Stimulated activated CD8-positive, alpha-beta memory T cell treated with anti-CD3 and anti-CD28 coated beads, Interleukin-2, amount 100 ng/mL, for 1 hour (primary cell): ENCODE measurements at places on chromosomes 4 and X.
A peak's percentile ranks its signal among the peaks of the same experiment; 100 is the strongest.

DNA sequence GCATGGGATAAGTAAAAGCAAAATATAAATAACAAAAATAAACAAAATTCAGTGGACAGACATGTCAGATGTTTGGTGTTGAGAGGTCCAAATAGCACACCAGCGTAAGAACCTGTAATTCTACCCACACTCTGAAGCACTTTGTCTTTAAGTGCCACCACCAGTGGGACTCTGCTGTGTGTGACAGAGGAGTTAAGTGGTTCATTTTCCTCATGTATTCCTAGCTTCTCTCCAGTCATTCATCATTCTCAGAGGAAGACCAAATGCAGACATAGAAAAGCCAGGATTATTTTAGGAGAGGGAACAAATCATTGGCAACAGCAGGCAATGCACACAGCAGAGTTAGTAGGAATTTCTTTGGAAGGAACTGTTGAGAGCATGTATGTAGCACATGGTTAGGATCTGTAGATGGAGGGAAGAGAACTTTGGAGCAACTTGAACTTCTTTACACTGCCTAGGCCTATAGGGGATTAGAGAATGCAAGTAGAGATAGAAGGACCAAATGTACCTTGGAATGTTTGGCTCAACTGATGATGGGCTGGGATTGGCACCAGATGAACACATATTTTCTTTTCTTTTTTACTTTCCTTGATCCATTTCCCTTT, 43.0 kb upstream of the ARHGAP24 start:
- no peak for DNase-seq

DNA sequence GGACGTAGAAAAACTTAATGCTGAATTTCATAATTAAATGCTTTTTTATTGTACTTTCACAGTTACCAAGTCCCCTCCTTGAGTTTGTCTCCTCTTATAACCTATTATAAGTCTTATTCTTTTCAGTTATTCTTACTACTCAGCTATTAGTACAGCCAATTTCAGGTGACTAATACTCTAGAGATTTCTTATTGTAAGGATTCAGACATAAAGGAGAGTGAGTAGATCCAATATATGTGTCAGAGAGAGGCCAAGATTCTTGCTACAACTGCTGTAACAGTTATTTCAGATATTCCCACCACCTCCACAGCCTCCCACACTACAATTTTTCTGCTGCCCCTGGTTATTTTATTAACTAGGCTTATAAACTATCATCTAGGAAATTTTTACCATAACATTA, 274.5 kb downstream of the GPAT3 start:
- DNase-seq, result no peak

GRCh38 chrX:104315555-104315954, 60.8 kb upstream of the ESX1 start:
- DNase-seq, result no peak

DNA sequence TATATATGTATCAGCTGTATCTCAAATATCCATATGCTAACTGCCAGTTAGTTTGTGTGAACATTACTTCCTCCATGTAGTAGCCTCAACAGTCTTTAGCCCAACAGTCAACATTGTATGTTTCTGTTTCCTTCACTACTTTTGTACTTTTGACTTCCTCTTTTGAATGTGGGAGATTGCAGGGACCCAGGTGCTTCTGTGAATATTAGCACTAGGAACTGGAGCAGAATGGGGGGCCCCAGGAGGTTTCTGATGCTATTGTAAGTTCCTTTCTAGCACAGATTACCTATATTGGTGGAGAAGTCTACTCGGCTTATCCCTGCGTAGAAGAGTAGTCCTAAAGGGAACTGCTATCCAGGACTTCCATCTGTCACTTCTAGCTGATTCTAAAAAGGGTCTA, 2.3 kb downstream of the PLAC8 start:
- DNase-seq, result no peak

GRCh38 chr4:89788206-89789072, 48.5 kb downstream of the SNCA start:
- DNase-seq, result no peak

- DNase-seq, result no peak
These were observed 46.6 kb downstream of the CLOCK start for GRCh38 chr4:55500072-55500471.

DNA sequence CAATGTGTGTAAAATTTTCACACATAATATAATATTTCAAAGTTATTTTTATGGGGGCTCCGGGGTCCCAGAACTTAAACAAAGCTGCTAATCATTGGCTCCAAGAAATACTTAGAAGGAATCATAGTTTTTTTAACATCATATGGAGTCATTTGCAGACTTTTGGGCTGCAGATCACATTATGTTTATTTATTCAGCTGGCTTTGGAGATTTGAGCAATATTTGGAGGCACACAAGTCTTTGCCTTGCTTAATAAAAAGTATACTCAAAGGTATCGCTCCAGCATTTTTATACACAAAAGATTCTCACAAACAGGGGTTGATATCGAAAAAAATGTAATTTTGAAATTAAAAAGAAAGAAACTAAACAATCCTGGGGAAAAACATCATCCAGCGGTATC, 382.5 kb upstream of the TENM3 start:
- DNase-seq, result no peak

DNA sequence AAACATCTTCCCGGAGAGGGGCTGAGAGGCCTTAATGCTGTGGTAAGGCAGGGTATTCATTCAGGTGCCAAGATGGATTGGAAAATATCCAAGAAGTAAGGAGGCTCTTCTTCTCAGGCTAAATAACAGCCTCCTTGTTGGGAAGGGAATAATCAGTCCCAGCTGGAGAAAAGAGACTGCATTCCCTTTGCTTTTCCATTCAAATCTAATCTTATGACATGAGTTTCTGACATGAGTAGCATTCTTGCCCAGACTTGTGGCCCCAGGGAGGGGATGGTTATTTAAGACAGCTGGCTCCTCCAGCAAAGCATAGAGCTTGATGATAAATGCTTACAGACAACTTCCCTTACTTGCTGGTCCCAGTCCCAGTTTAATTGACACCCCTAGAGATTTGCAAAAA, 98.3 kb downstream of the DCLK2 start:
- DNase-seq, result no peak

GRCh38 chr4:23814587-23814986, 75.3 kb downstream of the PPARGC1A start:
- DNase-seq, result no peak

GRCh38 chr4:105107095-105107856, 39.4 kb upstream of the TET2 start:
- DNase-seq, result no peak

DNA sequence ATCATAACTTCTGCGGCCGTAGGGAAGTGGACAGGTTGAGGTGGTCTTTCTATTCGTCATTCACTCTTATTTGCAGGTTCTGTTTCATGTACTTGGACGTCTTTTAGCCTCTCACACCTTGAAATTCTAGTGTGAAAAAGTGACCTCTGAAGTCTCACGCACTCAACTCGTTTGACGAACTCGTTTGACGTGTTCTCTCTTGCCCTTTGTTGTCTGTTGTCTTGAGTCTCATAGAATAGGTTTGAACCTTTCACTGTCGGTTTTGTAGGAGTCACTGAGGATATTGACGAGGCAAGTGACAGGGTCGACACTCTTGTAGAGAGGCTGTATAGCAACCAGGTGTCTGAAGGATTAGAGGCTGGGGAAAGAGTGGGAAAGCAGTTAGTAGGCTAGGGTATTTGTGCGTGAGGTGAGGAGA, 1.1 kb upstream of the PGRMC2 start:
- peak; percentile 0 for DNase-seq

GRCh38 chrX:139759637-139760036, 51.7 kb upstream of the MCF2 start:
- DNase-seq, result no peak

- no peak for DNase-seq
These were observed 689 bp upstream of the TMA16 start for GRCh38 chr4:163493643-163494359.

DNA sequence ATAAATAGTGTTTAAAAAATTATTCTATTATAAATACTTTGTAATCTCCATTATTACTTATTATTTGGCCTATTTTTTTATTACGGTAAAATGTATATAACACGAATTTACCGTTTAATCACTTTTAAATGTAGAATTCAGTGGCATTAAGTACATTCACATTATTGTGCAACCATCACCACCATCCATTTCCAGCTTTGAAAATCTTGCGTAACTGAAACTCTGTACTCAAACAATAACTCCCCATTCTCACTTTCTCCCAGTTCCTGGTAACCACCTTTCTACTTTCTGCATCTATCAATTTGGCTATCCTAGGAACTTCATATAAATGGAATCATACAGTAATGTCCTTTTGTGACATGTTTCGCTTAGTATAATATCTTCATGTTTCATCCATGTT, 45.7 kb downstream of the PASD1 start:
- DNase-seq, result no peak

GRCh38 chr4:98466868-98467599, 191.4 kb downstream of the TSPAN5 start:
- DNase-seq, result no peak

GRCh38 chr4:188627892-188628291, 488.7 kb downstream of the TRIML1 start:
- no peak for DNase-seq

- no peak for DNase-seq
These were observed 44.5 kb downstream of the ANKRD17 start for GRCh38 chr4:73213916-73214653.

DNA sequence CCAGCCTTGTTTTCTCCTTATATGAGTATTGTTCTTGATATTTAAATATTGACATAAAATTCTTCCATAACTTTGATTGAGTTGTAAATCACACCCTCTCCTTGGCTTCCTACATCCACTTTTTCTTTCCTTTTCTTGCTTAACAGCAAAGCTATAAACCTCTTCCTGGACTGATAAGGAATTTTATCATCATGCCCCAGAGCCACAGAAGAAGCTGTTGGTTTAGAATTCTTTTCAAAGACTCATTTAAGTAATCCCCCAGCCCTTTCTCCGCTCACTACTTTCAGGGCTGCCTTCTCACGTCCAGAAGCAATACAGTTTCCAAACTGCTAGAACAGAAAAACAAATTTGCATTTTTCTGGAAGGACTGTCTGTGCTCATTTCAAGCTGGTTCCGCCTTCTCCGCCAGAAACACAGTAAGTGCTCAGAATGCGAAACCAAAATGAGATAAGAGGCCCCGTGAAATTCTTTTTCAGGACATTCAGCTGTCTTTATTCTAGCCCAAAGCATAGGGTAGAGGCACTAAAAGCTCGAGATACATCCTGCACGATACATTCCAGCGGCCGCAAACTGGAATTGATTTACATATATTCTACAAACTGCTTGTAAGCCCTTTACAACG, 849 bp downstream of the MID1 start:
- DNase-seq, result no peak

- no peak for DNase-seq
These were observed 125.5 kb upstream of the MBNL3 start for GRCh38 chrX:132614297-132614696.

DNA sequence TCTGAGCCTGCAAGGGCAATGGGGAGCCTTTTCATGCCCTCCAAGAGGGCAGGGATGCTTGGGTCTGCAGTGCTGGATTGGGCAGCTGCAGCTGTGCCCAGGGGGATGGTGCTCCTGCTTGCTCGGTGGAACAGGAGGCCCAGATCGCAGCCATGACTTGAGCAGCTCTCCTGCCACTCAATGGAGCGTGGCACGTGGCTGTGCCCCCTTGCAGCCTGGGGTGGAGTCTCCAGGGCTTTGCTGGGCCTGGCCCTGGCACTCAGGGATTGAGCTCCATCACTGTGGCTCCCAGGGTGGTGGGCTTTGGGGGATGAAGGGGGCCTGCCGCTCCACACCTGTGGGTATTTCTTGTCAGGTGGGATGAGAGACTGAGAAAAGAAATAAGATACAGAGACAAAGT, 53.4 kb upstream of the IBSP start:
- no peak for DNase-seq

DNA sequence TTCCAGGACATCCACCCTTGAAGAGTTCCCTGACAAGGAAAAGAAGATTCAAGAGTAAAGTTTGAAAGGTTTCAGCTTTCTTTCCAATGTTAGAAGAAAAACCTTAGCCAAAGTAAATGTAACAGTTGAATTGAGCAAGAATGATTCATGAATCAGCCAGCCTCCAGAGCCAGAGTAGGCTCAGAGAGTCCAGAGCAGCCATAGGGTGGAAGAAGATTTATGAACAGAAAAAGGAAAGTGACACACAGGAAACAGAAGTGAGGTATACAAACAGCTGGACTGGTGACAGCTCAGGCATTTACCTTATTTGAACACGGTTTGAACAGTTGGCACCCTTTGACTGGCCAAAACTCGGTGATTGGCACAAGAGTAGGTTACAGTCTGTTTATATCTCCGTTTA, 63.2 kb downstream of the QDPR start:
- DNase-seq, result no peak

- DNase-seq, result no peak
These were observed 53.7 kb downstream of the PDGFRA start for GRCh38 chr4:54282837-54283236.

- no peak for DNase-seq
These were observed 25.0 kb upstream of the GJB1 start for GRCh38 chrX:71198066-71198465.

GRCh38 chr4:147246096-147246495, 234.8 kb upstream of the EDNRA start:
- no peak for DNase-seq

DNA sequence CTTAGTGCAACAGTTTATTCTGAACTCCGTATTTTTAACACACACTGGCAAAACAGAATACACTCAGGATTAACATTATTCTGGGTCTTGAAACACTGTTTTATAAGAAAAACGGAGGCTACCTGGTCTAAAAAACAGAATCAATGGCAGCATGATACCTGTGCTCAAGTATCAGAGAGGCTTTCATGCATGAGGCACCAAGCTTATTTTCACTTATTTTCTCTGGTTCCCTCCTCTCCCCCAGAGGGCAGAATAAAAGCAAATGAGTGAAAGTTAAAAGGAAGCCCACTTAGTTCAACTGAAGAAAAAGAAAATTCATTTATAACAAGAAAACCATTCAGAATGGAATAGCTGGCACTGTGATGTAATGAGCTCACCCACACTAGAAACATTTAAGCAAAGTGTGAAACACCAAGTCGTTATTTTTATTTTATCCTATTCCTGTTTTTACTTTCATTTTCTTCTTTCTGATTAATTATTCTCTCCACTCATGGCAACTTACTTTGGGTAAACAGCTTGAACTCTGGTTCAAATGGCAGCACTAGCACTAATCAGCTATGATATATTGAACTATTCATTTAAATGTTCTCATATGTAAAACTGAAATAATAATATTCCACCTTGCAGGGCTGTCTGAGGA, 211.8 kb downstream of the PPP3CA start:
- no peak for DNase-seq

- DNase-seq, result no peak
These were observed 958.0 kb downstream of the STPG2 start for GRCh38 chr4:97185233-97185632.

GRCh38 chrX:41005445-41005992, 79.7 kb upstream of the USP9X start:
- DNase-seq, result no peak

DNA sequence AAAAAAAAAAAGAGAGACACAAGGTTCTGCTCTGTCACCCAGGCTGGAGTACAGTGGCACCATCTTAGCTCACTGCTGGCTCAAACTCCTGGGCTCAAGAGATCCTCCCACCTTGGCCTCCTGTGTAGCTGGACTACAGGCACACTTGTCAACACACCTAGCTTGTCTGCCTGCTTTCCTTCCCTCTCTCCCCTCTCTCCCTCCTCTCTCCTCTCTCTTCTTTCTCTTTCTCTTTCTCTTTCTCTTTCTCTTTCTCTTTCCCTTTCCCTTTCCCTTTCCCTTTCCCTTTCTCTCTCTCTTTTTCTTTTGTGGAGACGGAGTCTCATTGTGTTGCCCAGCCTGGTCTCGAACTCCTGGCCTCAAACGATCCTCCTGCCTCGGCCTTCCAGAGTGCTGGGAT, 132.1 kb downstream of the DIPK2B start:
- DNase-seq, result no peak
